Fibroblast of skin of left biceps (primary cell): ENCODE measurements at places on chromosomes 4 and X.

DNA sequence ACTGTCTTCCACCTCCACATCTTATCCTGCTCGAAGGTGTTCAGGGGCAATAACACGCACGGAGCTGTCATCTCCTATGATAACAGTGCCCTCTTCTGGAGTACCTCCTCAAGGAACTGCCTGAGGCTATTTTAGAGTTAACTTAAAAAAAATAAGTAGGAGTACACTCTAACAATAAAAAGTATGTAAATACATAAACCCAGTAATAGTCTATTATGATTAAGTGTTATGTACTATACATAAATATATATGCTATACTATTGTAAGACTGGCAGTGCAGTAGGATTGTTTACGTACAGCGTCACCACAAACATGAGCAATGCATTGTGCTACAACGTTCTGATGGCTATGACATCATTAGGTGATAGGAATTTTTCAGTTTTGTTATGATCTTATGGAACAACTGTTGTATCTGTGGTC, 34.5 kb upstream of the TLR2 start:
- no peak for DNase-seq

DNA sequence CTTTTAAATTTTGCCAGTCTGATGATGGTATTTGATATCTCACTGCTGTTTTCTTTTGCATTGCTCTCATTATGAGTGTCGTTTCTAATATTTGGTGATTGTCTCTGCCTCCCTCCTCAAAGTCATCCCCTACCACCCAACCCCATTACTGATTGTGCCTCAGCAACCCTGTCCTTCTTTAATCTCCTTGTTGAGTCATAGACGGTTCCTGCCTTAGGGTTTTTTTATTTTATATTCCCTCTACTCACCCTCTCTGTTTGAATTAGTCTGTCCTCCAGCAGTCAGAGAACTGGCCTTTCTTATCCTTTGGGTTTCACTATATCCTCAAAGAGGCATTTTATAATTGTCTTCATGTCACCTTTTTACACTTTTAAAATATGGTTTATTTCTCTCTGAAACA, 409.3 kb upstream of the CPEB2 start:
- no peak for DNase-seq

DNA sequence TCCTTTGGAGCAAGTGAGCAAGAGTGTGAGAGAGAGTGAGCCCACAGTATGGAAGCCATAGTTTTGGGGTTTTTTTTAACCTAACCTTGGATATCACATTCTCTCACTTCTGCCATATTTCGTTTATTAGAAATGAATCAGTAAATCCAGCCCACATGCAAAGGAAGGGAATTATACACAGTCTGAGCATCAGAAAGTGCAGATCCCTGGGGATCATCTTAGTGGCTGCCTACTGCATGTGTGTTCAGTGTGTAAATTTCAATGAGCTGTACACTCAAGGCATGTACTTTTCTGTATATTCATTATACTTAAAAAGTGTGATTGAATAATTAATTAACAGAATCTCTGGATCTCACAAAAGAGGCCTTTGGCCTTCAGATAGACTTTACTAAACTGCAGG, 133.8 kb upstream of the PRPS2 start:
- no peak for DNase-seq

GRCh38 chr4:117987464-117987863, 46.8 kb upstream of the NDST3 start:
- no peak for DNase-seq

DNA sequence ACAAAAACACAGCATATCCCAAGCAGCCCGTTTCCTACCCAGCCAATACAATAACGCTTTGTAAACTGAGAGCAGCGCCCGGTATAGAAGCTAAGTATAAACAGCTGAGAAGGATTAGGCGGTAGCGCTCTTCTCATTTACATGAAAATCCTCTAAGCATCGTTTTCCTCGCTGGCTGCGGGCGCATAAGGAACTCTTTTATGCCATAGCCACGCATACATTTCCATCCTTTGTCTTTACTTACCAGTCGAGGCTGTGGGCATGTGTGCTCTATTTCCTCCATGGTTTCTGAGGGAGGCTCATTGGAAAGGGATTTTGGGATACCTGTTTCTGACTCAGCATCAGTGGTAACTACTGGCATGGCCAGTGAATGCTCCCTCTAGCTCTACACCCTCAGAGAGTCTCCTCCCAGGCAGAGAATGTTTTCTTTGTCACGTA, 383 bp downstream of the PCYT1B start:
- DNase-seq = no peak
